ENCODE measurements at places on chromosomes 11 and 22.

- no peak for DNase-seq
Observed at GRCh38 chr11:61325649-61326414, 7.1 kb downstream of the DDB1 start.

DNA sequence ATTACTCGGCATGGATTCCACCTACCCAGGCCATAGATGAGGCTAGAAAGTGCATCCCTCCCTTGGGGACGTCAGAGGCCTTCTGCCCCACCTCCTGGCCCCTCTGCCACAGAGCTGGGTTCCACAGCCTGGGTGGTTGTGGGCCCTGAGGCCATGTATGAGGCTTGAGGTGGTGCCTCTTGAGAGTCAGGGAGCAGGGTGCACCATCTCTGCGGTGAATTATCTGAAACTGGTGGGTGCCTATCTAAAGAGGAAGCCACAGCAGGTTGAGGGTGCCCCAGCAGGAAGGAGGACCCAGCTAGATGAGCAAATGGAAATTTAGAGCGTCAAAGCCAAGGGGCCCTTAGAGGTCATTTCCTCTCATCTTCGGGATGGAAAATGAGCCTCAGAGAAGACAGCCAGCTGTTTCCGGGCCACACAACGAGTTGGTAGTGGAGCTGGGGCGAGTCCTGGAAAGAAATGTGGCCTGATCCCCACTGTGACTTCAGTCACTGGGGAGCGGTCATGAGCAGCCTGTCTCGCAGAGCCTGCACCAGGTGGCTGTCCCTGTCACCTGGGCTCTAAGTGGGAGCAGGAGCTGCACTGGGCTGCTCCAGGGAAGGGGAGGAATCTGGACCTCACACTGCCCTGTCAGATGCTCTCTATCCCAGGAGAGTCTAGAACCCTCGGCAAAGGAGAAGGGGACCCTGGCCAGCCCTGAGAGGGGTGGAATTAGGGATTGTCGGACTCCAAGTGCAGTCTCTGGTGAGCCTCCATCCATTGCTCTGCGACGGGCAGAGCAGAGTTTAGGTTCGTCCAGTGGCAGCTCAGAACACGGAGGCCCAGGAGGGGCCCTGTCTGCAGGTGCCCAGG lies 7.3 kb downstream of the ADORA2A start:
- DNase-seq: peak; percentile 93

- DNase-seq: no peak
Observed at GRCh38 chr11:44235765-44236201, 74.2 kb downstream of the ALX4 start.

GRCh38 chr22:46679706-46680269 lies 58.3 kb downstream of the CERK start:
- no peak for DNase-seq

DNA sequence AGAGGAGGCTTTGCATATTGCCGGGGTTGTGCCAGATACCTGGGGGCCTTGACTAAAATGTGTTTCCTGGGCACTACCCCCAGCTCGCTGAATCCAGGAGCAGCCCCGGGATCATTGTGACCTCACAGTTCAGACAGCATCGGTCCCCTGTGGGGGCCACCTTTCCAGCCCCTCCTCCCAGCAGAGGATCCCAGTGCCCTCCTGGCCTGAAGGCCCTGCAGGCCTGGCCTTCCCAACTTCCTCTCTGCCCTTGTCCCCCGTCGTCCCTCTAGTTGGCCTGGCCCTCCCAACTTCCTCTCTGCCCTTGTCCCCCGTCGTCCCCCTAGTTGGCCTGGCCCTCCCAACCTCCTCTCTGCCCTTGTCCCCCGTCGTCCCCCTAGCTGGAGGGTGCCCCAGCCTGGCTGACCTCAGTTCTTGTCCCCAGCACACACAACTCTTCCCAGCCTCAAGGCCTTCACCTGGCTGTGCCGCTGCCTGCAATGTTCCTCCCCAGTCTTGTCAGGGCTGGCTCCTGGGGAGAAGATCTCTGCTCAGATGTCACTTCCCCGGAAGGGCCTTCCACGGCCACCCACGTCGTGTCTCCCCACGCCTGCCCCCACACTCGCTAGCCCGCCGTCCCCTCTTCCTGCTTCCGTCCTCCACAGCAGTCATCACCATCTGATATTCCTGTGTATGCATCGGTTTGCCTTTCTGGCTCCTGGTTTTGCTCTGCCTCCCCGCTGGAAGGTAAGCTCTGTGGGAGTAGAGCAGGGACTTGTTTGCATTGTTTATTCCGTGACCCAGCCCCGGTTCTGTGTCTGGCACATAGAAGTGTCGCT lies 12.6 kb upstream of the ANO1 start:
- DNase-seq: no peak

GRCh38 chr11:103604310-103604709 lies 432.1 kb upstream of the DDI1 start:
- no peak for DNase-seq

DNA sequence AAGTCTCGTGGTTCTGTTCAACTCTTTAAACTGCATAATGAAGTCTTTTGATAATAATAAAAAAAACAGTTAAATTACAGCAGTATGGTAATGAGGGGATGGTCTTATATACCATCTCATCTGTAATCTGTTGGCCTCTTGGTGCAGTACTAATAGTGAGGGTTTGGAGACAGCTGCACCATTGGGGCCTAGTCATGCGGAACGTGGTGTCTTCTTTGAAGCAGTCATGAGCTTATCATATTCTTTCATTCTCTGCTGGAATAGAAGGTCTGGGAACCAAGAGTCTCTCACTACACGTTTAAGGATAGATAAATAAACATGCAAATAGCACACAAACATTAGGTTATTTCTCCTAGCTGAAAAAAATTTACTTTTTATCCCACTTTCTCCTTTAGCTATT lies 40.9 kb upstream of the OR9Q1 start:
- DNase-seq: no peak

DNA sequence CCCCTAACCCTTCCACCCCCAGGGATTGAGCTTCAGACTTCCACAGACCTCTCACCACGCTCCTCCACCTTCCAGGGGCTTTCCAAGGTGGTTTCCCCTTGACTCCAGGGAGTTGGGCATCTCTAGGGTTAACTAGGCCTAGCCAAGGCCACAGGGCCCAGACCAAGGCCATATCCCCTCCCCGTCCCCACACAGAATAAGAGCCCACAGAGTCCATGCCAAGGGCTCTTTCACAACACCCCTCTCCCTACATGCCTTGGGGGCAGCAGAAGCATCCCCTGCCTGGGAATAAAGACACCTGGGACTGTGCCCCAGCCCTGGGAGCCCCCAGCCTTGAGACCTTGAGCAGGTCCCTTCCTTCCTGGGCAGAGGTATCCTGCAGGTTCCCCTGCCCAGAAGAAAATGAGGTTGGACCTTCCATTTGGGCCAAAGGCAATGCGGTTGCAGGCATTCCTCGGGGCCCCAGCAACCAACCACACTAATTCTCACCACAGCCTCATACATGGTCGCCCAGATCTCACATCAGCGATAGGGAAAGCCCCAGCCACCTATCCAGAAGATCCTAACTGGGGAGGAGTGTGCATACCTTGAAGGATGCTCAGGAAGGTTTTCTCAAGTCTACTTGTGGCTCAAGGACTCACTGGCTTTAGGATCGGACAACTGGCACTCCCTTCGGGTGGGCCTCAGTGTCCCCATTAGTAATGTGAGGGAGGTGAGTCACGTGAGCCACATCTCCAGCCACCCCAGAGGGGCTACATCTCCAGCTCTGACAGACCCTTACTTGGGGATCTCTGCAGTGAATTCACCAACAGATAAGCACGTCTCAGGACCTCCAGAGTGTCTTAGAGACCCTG lies 1.7 kb downstream of the GDPD5 start:
- no peak for DNase-seq

- DNase-seq: peak; percentile 89
Observed at GRCh38 chr11:47152953-47153950, 23.4 kb downstream of the ARFGAP2 start.

- DNase-seq: no peak
Observed at GRCh38 chr11:46987183-46987582, 50.6 kb downstream of the CSTPP1 start.

DNA sequence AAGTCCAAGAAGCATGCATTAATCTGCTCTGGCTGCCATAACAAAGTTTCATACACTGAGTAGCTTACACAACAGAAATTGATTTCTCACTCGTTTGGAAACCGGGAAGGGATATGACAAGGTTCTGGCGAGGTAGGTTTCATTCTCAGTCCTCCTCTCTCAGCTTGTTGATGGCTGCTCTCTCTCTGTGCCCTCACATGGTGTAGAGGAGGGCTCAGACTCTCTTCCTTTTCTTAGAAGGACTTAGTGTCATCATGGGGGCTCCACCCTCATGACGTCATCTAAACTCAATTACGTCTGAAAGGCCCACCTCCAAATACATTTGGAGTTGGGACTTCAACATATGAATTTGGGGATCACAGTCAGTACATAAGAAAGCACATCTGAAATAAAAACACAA lies 18.6 kb downstream of the GLYATL1 start:
- no peak for DNase-seq

DNA sequence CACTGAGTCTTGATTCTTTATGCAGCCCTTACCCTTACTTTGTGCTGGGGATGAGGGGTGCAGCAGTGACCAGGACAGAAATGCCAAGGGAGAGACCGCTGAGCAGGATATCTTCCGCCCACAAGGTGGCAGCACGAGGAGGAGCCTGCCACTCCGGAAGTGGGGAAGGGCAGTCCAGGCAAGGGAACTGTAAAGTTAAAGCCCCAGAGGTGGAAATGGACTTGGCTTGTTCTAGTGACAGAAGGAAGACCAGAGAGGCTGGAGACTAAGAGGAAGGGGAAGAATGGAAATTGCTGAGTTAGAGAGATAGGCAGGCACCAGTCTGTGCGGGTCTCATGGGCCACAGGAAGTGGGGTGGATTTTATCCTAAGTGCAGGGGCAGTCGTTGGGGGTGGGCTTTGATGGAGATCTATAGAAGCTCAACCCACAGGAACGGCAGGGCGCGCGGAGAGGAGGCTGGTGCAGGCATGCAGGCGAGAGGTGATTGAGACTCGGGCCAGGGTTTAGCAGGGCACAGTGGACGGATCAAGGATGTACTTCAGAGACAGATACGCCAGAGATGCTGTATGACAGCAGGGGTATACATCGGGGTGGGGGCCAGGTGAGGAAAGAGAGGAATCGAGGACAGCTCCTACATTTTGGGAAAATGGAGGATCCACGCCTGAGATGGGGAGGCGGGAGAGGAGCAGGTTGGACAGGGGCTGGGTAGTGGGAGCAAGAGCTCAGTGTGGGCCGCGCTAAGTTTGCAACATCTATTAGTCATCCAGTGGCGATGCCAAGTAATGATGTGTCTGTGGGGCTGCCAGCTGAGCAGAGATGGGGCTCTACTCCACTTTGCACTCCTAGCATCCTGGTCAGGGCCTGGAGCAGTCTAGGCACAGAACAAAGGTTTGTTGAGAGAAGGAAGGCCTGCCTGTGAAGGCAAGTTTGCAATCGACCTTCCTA lies 3.3 kb upstream of the GRK2 start:
- peak; percentile 68 for DNase-seq

- no peak for DNase-seq
Observed at GRCh38 chr11:133663135-133663985, 131.1 kb upstream of the OPCML start.

Measured in hindlimb muscle (tissue), 1 donor.